ENCODE measurements at places on chromosomes 5 and 9. TPM values are rescaled to one million over a fixed set of nuclear protein-coding genes. Genes with fewer than 3 reads are reported as not detected.

The PTGER4 gene
- 4.8 TPM for total RNA-seq

The TRIM7 gene
- total RNA-seq: 28.8 TPM

The GABRG2 gene
- total RNA-seq: not detected

The NMUR2 gene
- not detected for total RNA-seq

GRCh38 chr5:146890066-146890465 lies 11.5 kb upstream of the PPP2R2B start:
- no peak for DNase-seq

The CARTPT gene
- not detected for total RNA-seq

GRCh38 chr5:55030676-55031369 lies 6.8 kb downstream of the GZMK start:
- DNase-seq: no peak

DNA sequence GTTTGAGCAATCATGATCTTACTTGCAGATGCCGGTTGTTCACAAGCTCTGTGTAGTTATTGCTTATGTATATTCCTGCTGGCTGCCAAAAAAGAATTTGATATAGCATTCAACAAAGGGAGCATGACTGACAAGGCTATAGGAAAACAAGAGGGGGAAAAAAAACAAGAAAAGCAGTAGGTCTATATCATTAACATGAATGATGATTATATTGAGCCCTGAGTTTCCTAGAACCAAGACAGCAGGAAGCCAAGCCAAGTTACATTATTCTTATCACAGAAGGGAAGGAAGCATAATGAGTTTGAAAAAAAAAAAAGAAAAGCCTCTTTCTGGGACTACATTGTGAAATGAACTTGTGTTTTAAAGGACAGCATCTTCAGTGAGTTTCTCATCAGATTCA lies 41.0 kb downstream of the TSTD2 start:
- no peak for DNase-seq

The LCN1 gene
- total RNA-seq: not detected

- DNase-seq: no peak
These were observed 12.1 kb downstream of the FEM1C start for GRCh38 chr5:115532517-115532916.

The FAM221B gene
- total RNA-seq: not detected

The RNF224 gene
- total RNA-seq: not detected

DNA sequence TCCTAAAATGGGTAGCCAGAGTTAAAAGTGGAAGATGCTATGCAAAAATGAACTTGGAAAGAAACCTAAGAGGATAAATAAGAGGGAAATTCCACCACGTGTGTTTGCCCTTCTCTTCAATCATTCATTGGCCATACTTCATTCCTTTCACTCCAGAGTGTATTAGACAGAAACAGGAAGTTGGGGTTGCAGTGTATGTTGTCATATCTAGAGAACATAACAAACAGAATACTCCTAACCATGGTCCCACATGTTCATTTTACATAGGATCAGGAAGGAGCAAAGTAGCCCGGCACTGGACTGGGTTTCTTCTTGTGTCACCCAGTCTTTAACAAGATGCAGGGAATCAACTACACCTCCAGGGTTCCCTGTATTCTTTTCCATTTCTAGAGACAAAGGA lies 7.6 kb upstream of the GPBP1 start:
- DNase-seq: no peak

DNA sequence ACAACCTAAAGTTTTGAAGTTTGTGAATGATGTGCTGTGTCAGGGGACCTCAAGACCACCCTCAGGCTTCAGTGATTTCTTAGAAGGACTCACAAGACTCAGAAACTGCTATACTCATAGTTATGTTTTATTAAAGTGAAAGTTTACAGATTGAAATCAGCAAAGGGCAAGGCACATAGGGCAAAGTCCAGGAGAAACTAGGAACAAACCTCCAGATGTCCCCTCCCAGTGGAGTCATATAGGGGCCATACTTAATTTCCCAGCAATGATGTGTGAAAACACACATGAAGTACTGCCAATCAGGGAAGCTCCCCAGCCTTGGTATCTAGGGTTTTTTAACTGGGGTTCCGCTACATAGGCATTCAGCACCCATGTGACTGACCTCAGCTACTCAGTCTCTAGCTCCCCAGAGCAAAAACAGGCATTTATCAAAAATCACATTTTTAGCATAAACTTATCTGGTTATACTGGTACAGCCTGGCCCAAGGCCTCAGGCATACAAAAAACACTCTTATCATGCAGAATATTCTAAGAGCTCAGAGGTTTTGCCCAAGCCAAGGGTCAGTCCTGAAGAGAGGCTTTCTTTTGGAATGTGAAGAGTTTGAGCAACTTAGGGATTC lies 74.7 kb upstream of the ANKRD55 start:
- DNase-seq: no peak

- no peak for DNase-seq
These were observed 123.9 kb downstream of the FOCAD start for GRCh38 chr9:20808002-20808401.
